ENCODE measurements at places on chromosomes 5 and 9. TPM values are rescaled to one million over a fixed set of nuclear protein-coding genes. Genes with fewer than 3 reads are reported as not detected.

The ABCA1 gene
- total RNA-seq, result 46.8 TPM

The PCDHA3 gene
- 0.77 TPM for total RNA-seq

The OBP2B gene
- total RNA-seq, result not detected

The DRD1 gene
- 0.62 TPM for total RNA-seq

The ANKRD31 gene
- 0.27 TPM for total RNA-seq

The OCLN gene
- 121 TPM for total RNA-seq
